ENCODE measurements at places on chromosomes 11 and 22. TPM values are rescaled to one million over a fixed set of nuclear protein-coding genes. Genes with fewer than 3 reads are reported as not detected.

DNA sequence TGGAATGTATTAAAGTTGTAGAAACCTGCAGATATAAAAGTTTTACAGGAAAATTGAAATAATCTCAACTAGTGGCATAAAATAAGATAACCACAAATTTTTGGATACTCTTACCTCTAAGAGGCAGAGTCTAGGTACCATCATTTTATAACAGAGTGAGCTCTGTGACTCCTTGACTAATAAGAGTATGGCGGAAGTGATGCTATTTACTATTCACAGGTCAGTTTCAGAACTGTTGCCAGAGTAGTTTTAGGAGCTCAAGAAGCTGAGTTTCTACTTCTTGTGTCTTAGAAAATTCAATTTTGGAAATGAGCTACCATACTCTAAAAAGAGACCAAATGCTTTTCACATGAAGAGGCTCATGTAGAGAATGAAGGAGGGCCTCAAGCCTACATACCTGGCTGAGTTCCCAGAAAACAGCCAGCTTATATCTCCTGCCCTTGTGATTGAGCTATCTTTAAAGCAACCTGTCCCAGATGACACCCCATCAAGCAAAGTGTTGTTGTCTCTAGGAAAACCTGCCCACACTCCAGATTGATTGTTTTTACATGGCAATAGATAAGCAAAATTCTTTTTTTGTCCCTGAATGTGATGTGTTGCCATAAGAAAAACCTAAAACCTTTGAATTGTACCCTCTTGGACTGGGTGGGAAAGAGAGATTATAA lies 712.8 kb upstream of the CNTN5 start:
- no peak for ATAC-seq

- ATAC-seq = no peak
These were observed 6.9 kb downstream of the SHISAL1 start for GRCh38 chr22:44305888-44306287.

GRCh38 chr11:36411202-36411640 lies 98.9 kb downstream of the TRAF6 start:
- ATAC-seq = no peak

DNA sequence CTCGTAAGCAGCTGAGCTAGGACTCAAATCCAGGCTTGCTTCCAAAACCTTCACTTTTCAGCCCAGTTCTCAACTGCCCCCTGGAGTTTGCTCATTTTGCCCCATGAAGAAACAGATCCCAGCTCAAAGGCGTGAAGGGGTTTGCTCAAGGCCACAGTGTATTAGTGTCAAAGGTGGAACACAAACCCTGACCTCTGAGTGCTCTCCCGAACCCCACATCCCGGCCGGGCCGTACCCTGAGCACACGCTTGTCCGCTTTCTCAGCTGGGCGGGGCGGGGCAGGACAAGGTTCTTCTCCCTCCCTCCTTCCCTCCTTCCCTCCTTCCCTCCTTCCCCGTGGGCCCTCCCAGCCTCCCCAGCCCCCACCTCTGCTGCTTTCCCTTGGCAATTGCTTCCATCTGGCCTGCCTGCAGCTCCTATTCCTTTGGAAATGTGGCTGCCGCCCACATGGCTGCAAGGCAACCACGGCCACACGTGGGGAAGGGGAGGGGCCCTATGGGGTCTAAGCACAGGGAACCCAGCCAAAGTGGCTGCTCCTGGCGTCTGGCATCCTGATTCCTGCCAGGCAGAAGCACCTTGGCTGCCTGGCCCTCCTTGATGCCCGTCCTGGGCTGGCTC lies 4.1 kb downstream of the ST3GAL4 start:
- no peak for ATAC-seq

GRCh38 chr11:123525097-123525496 lies 95.0 kb downstream of the GRAMD1B start:
- peak; percentile 85 for ATAC-seq

DNA sequence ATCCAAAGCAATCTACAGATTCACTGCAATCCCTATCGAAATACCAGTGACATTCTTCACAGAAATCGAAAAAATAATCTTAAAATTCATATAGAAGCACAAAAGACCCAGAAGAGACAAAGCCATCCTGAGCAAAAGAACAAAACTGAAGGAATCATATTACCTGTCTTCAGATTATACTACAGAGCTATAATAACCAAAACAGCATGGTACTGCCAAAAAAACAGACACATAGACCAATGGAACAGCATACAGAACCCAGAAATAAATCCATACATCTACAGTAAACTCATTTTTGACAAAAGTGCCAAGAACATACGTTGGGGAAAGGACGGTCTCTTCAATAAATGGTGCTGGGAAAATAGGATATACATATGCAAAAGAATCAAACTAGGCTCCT lies 18.9 kb downstream of the RRP8 start:
- no peak for ATAC-seq

PKNOX2 gene
- 2.9 TPM for total RNA-seq

FAM83F gene
- total RNA-seq = 0.41 TPM

GRCh38 chr11:12824281-12825041 lies 150.2 kb downstream of the TEAD1 start:
- peak; percentile 25 for ATAC-seq

DNA sequence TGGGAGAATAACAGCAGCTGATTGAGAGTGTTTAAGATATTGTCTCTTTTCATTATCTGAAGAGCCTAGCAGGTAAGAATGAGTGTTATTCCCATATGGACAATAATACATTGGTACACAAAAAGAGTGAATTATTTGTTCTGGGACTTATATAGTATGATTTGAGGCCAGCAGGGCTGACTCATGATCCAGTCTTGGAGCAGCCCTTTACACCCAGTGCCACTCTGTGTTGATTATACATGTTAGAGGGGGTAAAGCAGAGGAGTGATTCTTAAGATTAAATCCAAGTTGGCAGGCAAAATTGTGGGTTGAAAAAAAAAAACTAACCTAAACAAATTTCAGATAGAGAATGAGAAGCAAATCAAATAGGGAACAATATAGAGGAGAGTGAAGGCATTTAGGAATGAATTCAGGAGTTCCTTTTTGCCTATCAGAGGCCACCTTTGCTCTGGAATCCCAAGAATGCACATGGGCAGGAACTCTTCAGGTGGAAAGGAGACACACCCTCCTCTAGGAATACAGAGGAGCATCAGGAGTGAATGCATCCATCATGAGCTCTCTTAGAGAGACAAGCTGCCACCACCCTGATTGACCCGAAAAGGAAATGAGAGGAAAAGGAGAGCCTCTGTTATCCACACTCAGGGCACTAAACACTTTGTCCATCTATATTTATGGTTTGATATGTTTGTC lies 19.2 kb upstream of the MRGPRX1 start:
- no peak for ATAC-seq

CHRM1 gene
- total RNA-seq = 0.14 TPM

LRRC74B gene
- 0.75 TPM for total RNA-seq

TYR gene
- 0.14 TPM for total RNA-seq

DNA sequence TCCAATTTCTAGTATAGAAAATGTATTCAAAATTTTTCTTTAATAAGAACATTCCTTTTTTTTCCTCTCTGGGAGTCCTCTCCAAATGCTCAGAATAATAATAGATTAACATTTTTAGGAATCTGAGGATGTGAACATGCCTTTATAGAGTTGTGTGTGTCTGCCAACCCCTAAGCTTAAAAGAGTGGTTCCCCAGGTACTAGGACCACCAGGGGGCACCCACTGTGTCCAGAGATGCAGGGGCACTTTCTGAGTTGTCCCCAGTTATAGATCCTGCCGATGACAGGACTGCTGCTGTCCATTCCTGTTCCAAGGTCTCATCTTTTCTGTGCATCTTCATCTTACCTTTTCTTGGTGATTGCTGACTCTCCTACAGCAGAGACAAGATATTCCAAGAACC lies 27.0 kb upstream of the MICAL2 start:
- no peak for ATAC-seq

DNA sequence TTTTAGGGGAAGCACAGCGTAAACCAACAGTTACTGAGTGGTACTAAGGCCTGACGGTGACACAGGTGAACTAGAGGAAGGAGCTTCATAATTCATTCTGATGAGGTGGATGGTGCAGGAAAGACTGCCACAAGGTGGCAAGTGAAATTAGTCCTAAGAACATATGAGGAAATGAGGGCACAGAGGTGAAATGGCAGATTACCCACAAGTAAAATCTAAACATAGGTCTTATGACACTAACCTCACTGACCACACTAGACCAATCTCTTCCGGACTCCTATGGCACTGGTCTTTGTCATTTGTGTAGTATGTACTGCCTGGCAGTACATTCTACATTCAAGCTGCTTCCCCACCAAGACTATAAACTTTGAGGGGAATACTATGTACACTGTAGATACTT lies 20.2 kb downstream of the GAB2 start:
- no peak for ATAC-seq

CD248 gene
- 5.3 TPM for total RNA-seq

HPS4 gene
- 30.6 TPM for total RNA-seq

SLC25A45 gene
- 2.4 TPM for total RNA-seq

DNA sequence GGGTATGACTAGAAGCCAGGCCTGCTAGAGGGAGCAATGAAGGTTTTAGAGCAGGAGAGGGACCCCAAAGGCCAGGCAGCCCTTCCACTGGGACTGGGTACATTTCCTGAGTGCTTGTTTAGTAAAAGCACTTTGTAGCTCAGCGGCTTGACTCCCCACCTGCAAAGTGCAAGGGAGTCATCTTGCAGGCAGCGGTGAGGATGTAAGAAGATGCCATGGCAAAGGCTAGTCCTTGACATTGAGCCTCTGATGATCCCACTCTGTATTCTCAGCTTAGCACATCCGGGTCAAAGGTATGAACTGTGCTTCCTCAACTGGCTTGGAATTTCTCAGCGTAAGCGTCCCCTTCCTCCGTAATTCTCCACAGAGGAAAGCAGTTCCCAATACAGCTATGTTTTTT lies 3.1 kb upstream of the UBE2L3 start:
- no peak for ATAC-seq

TOP3B gene
- 47.2 TPM for total RNA-seq

GRCh38 chr22:31488988-31489617 lies 539 bp downstream of the EIF4ENIF1 start:
- peak; percentile 1 for ATAC-seq

DNA sequence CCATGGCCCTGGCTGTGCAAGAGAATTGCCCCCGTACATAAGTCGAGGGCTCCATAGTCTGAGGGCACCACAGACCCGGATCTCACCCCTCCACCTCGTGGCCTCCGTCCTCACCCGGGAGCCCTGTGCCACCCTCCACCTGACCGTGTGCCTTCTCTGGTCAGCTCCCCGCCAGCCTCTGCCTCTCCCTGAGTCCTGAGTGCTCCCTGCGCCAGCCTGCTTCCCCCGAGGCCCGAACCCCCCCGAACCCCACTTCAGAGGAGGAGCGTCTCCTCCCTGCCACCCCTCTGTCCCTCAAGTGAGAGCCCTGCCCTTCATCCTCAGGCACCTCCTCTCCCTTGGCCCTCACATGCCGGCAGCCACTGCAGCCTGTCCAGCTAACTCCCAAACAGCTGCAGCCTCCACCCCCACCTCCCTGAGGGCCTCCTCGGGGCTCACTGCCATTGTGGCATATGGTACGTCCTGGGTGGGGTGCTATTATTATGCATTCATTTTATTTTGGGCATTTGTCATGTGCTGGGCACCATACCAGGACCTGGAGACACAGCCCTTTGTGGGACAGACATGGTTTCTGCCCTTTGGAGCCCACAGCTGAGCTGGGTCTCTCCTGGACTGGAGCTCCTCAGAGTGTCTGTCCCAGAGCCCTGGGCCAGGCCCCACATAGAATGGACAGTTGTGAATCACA lies 67.2 kb downstream of the MYO7A start:
- ATAC-seq = no peak

DNA sequence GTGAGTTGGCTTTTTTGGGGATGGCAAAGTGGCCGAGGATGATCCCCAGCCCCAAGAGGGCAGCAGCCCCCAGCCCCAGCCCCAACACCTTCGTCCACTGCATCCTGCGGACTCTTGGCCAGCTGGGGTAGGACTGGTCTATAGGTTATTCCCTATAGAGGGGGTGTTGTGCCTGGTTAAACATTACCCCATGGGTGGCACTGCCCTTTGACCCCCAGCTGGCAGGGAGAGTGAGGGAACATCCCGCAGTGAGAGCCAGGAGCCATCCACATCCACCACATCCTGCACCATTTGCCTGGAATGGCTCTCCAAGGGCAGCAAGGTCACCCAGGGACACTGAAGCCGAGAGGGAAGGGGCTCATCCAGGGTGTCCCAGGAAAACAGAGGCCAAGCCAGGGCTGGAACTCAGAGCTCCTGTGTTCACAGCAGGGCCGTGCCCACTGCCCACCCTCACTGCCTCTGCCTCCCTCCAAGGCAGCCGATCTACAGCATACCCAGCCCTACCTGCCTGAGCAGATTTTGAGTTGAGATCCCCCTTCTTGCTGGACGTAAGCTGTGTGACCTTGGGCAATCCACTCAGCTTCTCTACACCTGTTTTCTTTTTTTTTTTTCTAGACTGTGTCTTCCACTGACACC lies at the start of gene NAALADL1:
TSS of gene NAALADL1 (minus strand) at position 135 of the 636 bp plus-strand sequence. CDS start at position 103, 32 bp downstream.
- peak; percentile 7 for ATAC-seq

GRCh38 chr22:45164270-45165088 lies 754 bp downstream of the NUP50 start:
- peak; percentile 43 for ATAC-seq

KCNJ1 gene
- total RNA-seq = 0.47 TPM

DNA sequence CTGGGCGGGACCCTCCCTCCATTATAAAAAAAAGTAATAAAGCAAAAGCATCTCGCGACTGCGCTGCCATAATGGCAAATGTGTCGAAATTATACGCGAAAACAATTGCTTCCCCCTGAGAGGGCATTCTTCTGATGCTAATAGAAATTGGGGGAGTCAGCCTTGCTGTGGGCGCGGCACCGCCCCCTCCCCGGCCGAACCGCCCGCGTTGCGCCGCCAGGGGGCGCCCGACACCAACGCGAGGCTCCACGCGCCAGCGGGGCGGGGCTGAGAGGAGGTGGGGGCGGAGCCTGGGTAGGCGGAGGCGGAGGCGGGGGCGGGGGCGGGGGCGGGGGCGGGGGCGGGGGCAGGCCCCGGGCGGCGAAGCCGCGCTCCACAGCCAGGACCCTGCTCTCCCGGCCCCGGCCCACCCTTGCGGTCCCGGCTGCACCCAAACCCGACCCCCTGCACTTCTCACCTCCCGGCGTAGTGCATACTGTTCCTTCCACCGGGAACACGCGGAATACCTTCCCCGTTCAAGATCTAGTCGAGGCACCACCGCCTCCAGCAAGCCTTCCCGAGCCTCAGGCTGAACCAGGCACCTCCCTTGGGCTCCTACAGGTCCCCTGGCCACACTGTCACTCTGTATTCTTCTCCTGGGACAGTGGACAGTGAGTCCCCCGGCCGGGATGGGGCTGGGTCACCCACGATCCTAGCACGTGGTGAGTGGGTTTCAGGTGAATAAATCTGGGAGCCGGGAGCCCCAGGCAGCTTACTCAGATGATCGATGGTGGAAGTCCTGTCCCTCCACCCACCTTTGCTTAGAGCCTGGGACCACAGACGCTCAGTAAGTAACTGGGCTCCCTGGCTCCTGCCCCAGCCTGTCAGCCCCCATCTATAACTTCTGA lies 15.5 kb upstream of the UPK3A start:
- ATAC-seq = peak; percentile 66

CRYBB3 gene
- total RNA-seq = not detected

Measured in motor neuron (in vitro differentiated cells).